Stimulated activated CD8-positive, alpha-beta memory T cell treated with anti-CD3 and anti-CD28 coated beads, Interleukin-7, amount 100 ng/mL, for 24 hours (primary cell): ENCODE measurements at places on chromosomes 6 and 20.

DNA sequence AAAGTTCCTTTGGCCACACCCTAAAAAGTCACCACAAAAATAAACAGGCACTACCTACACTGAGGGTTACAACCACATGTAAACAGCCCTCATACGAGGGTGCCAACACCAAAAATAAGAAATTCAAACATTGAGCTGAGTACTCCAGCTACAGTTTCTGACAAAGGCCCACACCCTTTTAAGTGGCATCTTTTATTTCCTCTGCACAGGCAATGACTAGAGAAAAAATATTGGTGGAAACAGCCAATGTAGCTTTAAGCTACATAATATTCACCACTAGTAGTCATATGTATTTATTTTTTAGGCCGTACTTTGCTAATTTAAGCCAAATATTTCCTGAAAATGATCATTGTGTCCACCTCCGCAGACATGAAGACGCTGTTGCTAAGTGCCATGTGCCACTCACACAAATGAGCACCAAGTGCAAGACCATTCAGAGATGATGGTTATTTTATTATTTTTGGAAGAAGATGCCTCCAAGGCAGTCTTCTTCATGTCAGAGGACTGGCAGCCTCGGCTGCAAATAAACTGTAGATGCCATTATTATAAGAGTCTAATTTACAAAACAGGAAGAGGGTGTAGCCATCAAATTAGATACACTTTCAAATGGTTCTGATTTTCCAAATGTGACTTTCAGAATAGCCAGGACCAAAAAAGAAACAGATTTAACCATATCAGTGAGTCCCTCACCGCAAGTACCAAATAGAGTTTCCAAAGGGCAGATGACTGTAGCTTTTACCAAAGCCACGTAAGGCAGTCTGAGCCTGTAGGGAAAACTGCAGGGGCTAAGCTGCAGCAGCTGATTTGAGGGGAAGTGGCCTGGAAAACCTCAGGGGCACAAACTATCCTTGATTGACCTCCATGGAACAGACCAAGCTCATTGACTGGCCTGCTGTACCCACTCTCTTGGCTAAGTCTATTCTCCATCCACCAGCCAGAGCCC is 13.4 kb downstream of the CYP24A1 start:
- DNase-seq: no peak

GRCh38 chr6:126446248-126446647 is 106.3 kb downstream of the CENPW start:
- no peak for DNase-seq

DNA sequence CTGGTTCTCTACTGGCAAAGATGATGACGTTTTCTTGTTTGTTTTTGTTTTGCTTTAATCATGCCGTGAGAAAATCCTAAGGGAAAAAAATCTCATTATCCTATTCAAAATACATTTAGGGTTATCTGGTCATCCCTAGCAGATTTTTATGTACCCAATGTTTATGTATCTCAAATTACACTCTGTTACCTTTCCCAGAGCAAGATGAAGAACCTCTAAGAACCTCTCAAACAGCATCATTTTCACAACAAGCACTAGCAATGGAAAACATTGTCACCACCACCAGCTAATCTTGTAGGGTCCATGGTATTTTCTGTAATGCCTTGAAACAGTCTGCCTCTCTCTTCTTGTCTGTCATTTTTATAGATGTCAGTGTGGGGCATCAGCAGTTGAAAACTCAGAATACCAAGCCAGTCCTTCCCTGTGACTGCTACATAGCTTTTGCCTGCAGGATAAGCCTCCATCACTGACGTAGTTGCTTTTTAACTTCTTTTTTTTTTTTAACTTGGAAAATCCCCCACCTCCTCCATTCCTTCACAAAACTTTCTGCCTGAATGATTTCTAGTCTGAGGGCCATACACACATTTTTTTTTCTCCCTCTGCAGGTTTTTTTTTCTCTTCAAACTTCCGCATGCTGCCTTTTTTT is 2.4 kb upstream of the SNAP25 start:
- no peak for DNase-seq

GRCh38 chr6:159978291-159979135 is 9.6 kb downstream of the IGF2R start:
- DNase-seq: no peak

DNA sequence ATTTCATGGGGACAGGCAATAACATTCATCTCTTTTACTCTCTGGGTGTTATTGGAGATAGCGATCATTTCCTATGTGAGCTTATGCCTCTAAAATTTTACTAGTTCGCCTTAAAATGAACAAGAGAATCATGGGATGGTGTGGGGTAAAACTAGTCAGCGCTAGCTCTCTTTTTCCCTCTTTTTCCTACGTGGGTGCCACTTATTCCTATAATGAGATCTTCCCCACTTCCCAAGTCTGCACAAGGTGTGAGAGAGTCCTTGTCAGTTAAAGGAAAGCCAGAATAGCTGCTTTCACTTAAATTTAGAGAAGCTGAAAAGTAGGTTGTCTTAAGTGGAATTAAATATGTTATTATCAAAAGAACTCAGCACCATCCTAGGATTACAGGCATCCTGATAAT is 173.2 kb upstream of the BMP5 start:
- DNase-seq: no peak

- DNase-seq: no peak
These were observed 120.5 kb upstream of the ENPP5 start for GRCh38 chr6:46291275-46291633.

DNA sequence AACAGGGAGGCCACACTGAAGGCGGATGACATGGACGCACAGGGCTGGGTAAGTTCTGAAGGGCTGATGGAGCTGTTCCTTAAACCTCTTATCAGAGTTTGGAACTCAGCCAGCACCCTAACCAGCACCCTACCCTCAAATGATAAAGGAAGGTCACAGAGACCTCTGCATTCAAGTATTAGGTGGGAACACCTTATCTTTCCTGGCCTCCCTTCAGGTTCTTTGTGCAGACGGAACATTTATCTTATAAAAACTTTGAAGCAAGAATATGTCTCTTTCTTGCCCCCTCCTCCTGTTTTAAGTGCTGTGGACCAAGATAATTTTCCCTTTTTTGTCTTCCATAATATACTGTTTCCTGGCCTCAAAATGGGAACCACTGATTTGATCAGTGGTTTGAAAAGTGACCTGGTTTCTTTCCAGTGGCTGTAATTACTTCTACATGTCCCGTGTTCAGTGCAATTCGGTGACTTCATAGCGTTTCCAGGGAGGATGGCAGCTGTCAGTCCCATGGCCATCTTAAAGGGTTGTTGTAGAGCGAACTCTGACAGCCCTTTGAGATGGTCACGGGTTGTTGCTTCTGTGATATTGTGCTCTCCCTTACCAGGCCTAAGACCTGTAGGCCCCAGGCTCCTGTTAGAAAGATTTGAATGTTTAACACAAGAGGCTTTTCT is 213.2 kb upstream of the MYLIP start:
- DNase-seq: no peak

GRCh38 chr6:158251565-158251964 is 60.7 kb upstream of the TULP4 start:
- DNase-seq: no peak

GRCh38 chr6:13495818-13496217 is 8.4 kb upstream of the GFOD1 start:
- no peak for DNase-seq

GRCh38 chr20:1619861-1620444 is at the start of gene SIRPB1:
Gene SIRPB1 (minus strand): TSS chr20:1620009. CDS start chr20:1619944, 65 bp downstream.
- no peak for DNase-seq

DNA sequence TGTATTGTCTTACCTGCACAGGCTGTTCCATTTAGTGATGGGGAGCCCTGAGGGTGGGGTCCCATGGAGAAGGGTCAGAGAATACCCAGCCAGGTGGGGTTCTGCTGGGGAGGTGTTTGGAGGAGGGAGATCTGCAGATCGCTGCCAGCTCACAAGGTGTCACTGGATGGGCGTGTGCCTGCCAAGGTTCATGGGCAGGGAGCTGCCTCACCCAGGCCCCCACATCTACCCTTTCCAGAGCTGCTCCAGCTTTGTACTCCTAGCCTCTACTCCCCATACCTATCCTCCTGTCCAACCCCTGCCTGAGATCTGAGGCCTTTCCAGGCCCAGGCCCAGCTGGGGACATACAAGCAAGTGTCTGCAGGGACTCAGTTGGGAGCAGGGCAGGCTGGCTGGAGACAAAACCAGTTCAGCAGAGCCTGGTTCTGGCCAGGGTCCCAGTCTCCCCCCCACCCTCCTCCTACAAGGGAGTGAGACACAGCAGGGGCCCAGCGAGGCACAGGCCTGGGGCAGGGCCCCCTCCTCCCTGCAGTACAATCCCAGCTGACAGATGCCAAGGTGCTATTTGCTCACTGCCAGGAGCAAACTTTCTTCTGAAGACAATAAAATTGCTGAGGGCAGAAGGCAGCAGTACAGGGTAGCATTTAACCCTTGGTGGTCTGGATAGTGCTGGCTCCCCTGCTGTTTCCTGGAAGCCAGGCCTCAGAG is 19.7 kb downstream of the SPDEF start:
- no peak for DNase-seq

DNA sequence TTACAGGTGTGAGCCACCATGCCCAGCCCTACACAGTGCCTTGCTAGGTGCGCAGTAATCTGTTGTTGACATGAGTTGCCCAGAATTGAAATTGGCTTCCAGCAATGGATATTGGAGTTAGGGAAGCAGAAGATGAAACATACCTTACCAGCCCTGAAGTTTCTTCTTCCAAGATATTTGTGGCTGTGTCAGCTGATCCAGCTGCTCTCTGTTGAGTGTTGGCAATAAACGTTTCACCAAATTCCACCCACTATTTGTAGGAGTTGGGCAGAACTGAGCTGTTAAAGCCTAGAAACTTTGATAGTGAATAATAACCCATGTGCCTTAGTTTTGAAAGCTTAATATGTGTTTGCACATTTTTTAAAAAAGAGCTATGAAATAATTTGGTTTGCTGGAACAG is 218.2 kb upstream of the SNX9 start:
- no peak for DNase-seq

DNA sequence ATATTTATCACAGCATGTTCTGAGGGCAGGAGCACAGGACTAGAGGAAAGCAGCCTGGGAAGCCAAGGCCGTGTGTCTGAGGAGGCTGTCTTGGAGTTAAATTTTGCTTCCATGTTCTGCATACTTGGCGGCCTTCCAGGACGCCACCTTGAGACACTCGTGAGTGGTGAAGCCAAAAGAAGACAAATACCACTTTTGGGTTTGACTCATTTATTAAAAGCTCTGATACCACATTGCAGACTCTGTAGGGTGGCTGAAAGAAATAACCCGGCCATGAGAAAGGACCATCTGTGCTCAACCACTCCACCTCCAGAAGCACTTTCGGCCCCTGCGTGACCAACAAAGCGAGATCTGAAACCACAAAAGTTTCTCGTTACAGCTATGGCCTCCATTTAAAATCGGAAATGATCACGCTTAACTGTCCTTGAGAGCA is 120.0 kb downstream of the TMEM242 start:
- no peak for DNase-seq

GRCh38 chr20:3765171-3765882 is 2.2 kb downstream of the ADISSP start:
- DNase-seq: no peak

GRCh38 chr6:83442752-83443151 is 11.9 kb upstream of the ME1 start:
- no peak for DNase-seq

GRCh38 chr6:139942331-139942730 is 567.9 kb upstream of the CITED2 start:
- no peak for DNase-seq

DNA sequence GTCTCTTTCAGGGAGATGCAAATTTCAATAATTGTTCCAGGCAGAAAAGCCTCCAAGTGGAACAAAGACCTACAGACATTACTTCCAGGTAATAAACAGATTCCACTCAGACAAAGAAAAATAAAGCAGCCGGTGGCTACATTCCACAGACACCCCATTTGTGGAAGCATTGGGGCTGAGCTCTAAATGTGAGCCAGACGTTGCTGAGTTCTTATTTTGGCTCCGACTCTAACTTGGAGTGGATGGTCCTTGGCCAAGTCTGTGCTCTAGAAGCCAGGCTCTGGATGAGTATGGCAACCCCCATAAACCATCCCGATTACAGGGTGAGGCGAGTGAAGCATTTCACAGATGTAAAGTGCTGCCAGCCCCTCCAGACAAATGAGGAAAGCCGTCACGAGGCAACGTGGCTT is 6.6 kb downstream of the TRAM2 start:
- no peak for DNase-seq

GRCh38 chr20:59611286-59611685 is 6.9 kb downstream of the PHACTR3 start:
- no peak for DNase-seq

GRCh38 chr6:137736911-137737310 is 130.1 kb upstream of the TNFAIP3 start:
- DNase-seq: no peak

- no peak for DNase-seq
These were observed 134.4 kb upstream of the STMND1 start for GRCh38 chr6:16967470-16967817.

- no peak for DNase-seq
These were observed 55.3 kb downstream of the SSR1 start for GRCh38 chr6:7257521-7258230.

GRCh38 chr20:49677777-49678758 is 35.6 kb downstream of the B4GALT5 start:
- DNase-seq: no peak

DNA sequence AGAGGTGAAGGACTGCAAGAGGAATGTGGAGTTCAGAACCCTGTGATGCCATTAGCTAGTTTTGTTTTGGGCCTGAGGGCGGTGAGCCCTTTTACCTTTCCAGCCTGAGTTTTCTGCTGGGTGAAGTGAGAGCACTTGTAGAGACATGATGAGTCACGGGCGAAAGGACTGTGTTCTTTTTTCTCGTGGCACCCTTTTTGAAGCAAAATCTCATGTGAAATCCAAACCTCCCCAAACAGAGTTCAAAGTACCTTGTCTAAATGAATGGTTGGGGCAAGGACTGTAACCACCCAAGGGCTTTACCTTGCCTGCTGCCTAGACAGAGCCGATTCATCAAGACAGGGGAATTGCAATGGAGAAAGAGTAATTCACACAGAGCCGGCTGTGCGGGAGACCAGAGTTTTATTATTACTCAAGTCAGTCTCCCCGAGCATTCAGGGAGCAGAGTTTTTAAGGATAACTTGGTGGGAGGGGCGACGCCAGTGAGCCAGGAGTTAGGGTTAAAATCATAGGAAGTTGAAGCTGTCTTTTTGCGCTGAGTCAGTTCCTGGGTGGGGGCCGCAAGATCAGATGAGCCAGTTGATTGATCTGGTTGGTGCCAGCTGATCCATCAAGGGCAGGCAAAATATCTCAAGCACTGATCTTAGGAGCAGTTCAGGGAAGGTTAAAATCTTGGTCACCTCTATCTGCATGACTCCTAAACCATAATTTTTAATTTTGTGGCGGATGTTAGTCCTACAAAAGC is 25.8 kb downstream of the SAMD5 start:
- DNase-seq: no peak
